CD4-positive, alpha-beta memory T cell (primary cell): ENCODE measurements at places on chromosomes 4 and X. TPM values are rescaled to one million over a fixed set of nuclear protein-coding genes. Genes with fewer than 3 reads are reported as not detected.
A peak's percentile ranks its signal among the peaks of the same experiment; 100 is the strongest.

STATH gene
- polyA plus RNA-seq: not detected

ATP1B4 gene
- polyA plus RNA-seq: not detected

GRCh38 chr4:74504212-74504611 lies 59.3 kb downstream of the AREG start:
- no peaks in the 10 kb centered on the region for H3K4me1 ChIP-seq
- no peaks in the 10 kb centered on the region for H3K36me3 ChIP-seq
- DNase-seq: no peak
- H3K4me3 ChIP-seq: no peak overlapping the region

PNCK gene
- not detected for polyA plus RNA-seq

DNA sequence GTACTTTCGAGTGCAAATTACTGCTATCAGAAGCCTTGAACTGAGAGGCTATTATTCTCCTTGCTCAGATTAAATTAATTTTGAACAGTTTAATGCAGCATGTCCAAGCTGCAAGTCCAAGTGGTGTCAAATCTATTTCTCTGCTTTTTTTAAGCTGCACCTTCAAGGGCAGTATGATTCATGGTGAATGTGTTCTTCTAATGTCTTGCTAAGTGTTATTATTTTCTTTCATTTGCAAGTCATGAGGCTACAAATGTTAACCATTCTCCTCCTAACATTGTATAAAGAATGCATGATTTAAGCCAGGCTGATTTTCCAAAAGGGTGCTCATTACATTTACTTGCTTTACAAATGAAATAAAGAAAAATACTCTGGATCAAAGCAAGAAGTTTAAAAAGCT lies 200.4 kb downstream of the TEX13C start:
- H3K36me3 ChIP-seq: no peaks in the 10 kb centered on the region
- H3K27me3 ChIP-seq: no peaks in the 10 kb centered on the region
- no peaks in the 10 kb centered on the region for H3K4me1 ChIP-seq
- no peak for DNase-seq
- H3K27ac ChIP-seq: no peak overlapping the region
- no peak overlapping the region for H3K4me3 ChIP-seq

TET2 gene
- polyA plus RNA-seq: 13.6 TPM

NAP1L3 gene
- 3.5 TPM for polyA plus RNA-seq

SLITRK4 gene
- polyA plus RNA-seq: not detected

DNA sequence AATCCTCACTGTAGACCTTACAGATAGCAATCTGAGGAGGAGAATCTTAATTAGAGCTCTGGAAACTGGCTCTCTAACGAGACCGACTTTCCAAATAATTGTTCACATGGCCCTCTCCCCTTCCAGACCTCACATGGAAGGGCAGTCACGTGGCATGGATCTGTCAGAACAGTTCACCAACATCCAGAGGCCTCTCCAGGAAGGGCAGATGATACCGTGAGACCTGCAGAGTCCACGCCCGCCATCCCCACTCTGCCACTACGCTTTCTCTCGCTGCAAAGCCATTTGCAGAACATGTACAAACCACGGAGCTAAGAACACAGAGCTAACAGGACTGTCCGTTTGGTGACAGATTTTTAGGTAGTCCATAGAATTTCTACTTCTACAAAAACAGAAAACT lies 20.7 kb downstream of the FAT1 start:
- no peak overlapping the region for H3K27ac ChIP-seq
- no peak overlapping the region for H3K4me3 ChIP-seq
- no peaks in the 10 kb centered on the region for H3K4me1 ChIP-seq
- no peaks in the 10 kb centered on the region for H3K36me3 ChIP-seq

DNA sequence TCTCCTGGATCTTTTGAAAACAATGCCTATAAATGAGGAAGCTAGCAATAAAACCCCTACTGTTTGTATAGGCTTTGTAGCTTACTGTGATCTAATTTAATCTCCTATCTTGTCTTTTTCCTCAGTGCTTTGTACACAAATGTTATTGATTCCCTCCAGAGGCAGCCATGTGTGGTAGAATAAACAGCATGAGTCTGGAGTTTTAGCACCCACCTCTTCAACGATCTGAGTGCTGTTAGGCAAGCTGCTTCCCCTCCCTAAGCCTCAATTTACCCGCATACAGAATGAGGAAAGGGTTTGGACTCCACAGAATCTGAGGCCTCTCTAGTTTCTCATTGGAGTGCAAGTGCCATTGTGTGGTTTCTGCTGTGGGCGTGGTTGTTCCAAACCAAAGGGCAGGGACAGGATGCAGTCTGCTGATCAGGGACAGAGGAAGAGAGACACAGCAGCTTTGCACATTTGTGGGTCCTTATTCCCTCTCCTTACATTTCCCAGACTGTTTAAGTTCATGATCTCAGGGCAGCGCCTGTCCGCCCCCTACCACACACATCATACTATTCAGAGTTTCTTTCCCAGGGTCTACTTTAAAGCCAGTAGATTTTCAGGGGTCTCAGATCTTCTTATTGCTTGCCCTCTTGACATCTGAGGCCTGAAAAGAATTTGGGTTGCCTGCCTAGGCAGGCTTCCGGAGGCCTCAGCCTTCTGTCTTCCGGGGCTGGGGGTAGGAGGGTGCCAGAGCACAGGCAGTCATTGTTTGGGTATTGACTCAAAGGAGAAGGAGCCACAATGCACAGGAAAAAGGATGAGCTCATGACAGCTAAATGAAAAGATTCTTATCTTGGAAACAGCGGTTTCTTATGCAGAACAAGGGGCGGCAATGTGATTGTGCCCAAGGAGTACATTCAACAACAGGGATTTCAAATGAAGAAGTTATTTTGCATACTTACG lies 114.9 kb upstream of the TEX13D start:
- peak; percentile 77 for DNase-seq
- H3K27me3 ChIP-seq: no peaks in the 10 kb centered on the region
- H3K36me3 ChIP-seq: no peaks in the 10 kb centered on the region

STEEP1 gene
- polyA plus RNA-seq: 16.5 TPM

- H3K27me3 ChIP-seq: no peaks in the 10 kb centered on the region
- H3K27ac ChIP-seq: no peak overlapping the region
- no peak for DNase-seq
- peaks cover 6% of the 10 kb centered on the region for H3K4me1 ChIP-seq
Observed at GRCh38 chr4:1623400-1623799, 60.7 kb downstream of the FAM53A start.

CT45A2 gene
- not detected for polyA plus RNA-seq
